ENCODE measurements at places on chromosomes 16 and 17.

DNA sequence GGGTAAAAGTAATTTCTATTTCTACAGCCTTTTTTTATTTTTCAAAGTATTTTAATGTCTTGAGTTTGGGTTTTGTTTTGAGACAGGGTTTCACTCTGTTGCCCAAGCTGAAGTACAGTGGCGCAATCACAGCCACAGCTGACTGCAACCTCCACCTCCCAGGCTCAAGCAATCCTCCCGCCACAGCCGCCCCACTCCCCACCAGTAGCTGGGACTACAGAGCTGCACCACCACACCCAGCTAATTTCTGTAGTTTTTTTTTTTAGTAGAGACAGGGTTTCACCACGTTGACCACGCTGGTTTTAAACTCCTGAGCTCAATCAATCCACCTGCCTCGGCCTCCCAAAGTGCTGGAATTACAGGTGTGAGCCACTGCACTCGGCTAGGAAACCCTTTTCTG, 44.0 kb downstream of the TUBD1 start:
- DNase-seq: no peak

DNA sequence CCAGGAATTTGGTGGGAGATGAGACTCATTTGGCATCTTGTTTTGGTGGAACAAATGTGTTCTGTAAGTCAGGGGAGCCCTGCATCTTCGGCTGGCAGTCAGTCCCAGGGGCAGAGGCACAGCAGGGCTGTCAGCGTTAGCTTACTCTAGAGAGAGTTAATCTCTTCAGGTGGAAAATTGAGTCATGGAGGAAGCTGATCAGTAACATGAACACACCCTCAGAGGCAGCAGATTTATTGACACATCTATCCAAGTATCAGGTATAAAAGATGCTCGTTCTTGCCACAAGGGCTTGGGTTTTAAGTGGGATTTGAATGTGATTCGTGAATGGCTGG, 55.2 kb downstream of the EPN2 start:
- no peak for DNase-seq

GRCh38 chr16:912684-913613, 57.8 kb downstream of the LMF1 start:
- DNase-seq: peak; percentile 41

DNA sequence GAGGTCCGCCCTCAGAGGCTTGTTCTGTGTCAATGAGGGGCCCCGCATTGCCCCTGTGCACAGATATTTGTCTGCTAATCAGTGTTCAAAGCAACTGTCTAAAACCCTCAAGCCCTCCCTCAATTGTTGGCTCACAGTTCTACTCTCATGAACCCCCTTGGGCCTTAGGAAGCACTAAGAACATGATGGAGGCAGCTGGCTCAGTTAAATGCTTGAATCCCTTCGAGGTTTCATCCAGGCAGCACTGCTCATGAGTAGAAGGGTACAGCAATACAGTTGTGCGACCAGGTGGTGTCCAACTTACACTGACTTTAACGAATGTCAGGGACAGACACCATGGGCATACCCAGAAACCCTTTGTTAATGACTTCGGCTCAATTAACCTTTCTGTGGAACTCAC, 89.2 kb upstream of the WSCD1 start:
- no peak for DNase-seq

DNA sequence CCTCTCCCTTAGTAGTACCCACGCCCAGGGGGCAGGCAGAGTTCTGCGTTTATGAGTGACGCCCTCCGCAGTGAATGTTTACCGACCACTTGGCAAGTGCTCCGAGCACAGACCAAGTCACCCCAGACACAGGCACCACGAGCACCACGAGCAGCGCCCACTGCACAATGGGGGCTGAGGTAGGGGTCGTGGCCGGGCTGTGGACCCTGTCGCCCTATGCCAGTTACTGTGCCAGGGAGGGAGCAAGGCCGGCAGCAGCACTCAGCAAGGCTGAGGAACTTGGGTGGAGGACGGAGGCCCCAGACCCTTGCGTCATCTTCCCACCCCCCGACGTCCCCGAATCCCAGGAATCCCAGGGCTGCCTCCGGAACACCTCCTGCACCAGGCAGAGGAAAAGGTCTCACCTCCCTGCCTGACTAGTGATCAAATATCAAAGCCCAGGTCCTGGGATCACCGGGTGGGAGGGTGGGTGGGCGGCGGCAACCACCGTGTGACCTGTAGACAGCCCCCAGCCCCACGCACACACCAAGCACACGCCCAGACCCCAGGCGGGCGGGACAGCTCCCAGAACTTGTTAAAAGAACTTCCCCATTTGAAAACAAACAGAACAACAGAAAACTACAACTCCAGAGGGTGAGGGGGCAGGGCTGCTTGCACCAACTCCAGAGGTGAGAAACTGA, 5.4 kb downstream of the VASN start:
- DNase-seq: no peak

DNA sequence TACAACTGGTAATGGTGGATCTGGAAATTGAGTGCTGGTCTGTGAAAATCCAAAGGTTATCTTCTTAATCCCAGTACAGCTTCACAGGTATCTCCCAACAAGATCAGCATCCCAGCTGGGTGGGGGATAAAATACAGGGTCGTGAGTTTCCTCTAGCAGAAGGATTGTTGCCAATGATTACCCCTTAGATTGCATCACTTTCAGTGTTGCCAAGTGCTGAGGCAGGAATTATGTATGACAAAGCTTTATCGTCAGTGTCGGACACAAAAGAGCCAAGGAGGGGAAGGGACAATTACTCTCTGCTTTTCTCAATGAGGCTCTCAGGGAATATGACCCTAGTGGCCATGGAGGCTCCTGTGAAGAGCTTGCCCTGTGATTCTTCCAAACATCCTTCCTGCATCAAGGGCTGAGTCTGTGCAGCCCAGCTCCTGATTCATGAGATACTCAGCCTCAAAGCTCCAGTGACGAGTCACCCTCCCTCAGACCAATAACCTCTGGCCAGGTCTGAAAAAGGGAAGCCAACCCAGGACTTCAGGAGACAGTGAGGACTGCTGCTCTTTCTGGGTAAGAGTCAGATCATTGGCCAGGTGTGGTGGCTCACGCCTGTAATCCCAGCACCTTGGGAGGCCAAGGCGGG, 15.0 kb downstream of the OR1F1 start:
- DNase-seq: no peak

GRCh38 chr16:69324013-69324531, 6.3 kb downstream of the PDF start:
- no peak for DNase-seq

DNA sequence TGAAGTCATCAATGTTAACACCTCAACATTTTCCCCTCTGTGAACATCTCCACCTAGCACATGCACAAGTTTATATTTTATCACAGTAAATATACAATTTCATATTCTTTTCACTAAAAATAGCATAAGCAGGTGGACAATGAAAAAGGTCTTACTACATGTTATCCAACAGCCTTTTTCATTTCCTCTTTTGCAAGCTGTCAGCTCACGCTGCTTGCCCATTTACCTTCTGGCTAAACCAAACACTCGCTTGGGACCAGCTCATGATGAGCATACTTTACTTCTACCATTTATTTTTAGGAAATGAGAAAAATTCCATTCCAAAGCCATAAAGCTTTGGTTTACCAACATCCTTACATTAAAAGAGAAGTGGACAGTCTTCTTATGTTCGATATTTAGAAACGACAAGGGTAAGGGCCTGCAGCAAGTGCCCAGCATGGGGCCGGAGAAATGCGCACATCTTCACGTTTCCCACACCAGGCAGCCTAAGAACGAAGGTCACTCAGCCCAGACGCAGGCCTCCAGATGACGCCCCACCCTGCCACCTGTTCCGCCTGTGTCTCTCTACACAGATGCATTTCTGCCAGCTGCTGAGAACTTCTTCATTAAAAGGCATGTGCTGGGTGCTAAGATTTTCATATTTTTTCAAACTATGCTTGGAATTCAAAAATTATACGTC, 13.9 kb downstream of the SNN start:
- no peak for DNase-seq

DNA sequence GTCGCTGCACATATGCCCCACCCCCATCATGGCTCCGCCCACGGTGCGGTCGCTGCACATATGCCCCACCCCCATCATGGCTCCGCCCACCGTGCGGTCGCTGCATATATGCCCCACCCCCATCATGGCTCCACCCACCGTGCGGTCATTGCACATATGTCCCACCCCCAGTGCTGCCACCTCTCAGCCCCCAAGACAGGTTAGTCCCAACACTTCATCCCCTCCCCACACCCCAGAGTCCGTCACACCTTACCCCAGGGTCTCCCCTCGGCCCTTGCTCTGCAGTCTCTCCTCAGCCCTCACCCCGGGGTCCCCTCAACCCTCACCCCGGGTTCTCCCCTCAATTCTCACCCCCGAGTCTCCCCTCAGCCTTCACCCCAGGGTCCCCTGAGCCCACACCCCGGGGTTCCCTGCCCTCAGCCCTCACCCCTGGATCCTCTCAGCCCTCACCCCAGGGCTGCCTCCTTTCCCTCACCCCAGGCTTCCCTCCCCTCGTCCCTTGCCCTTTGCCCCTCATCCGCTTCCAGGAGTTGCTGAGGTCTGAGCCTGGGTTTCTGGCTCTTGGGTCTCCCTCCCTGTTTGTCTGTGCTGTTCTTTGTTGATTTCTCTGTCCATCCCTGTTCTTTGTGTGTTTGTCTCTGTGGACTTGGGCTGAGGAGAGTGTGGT, 25.6 kb downstream of the TPSG1 start:
- DNase-seq: no peak

GRCh38 chr16:24347556-24347955, 91.4 kb downstream of the CACNG3 start:
- no peak for DNase-seq

GRCh38 chr17:34391241-34391640, 28.2 kb upstream of the CCL1 start:
- DNase-seq: no peak

- DNase-seq: no peak
Measured at GRCh38 chr16:55471448-55472097, 7.4 kb upstream of the MMP2 start.

DNA sequence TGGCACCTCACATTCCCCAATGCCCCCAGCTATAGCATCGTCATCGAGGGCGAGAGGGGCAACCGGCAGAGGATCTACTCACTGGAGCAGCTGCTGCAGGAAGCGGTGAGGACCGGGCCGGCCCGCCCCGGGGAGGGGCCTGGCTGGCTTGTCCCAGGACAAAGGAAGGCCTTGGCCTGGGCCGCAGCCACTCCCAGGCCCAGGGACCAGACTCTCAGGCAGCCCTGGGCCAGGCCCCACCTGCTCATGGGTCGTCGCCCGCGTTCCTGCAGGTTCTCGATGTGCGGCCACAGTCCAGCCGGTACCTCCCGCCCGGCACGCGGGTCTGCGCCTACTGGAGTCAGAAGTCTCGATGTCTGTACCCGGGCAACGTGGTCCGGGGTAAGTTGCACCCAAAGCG, 53.4 kb downstream of the ACTG1 start:
- no peak for DNase-seq

- peak; percentile 8 for DNase-seq
Measured at GRCh38 chr17:54901230-54901822, 674 bp downstream of the TOM1L1 start.

DNA sequence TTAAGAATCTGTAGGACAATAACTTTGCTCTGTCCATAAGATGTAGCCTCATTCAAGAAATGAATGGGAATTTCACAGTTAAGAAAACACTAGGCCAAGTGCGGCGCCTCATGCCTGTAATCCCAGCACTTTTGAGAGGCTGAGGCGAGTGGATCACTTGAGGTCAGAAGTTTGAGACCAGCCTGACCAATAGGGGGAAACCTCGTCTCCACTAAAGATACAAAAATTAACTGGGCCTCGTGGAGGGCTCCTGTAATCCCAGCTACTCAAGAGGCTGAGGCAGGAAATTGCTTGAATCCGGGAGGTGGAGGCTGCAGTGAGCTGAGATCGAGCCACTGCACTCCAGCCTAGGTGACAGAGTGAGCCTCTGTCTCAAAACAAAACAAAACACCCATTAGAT, 19.9 kb upstream of the RSL1D1 start:
- DNase-seq: no peak

- peak; percentile 95 for DNase-seq
Measured at GRCh38 chr17:48025040-48025903, 12.3 kb downstream of the COPZ2 start.

GRCh38 chr16:9042533-9042932, 48.9 kb upstream of the HAPSTR1 start:
- no peak for DNase-seq

- DNase-seq: no peak
Measured at GRCh38 chr17:80513892-80514291, 30.7 kb upstream of the RPTOR start.

Data from COR-L47 (cell line).